ENCODE measurements at places on chromosomes 11 and 22.
A peak's percentile ranks its signal among the peaks of the same experiment; 100 is the strongest.

GRCh38 chr22:21920341-21921183 lies 32.1 kb downstream of the PPM1F start:
- DNase-seq: no peak

GRCh38 chr11:1619449-1619848 lies 2.5 kb downstream of the KRTAP5-4 start:
- no peak for DNase-seq

GRCh38 chr11:723120-723883 lies 17.3 kb downstream of the EPS8L2 start:
- DNase-seq: peak; percentile 83

- no peak for DNase-seq
These were observed 71.8 kb downstream of the CTTN start for GRCh38 chr11:70470127-70470526.

DNA sequence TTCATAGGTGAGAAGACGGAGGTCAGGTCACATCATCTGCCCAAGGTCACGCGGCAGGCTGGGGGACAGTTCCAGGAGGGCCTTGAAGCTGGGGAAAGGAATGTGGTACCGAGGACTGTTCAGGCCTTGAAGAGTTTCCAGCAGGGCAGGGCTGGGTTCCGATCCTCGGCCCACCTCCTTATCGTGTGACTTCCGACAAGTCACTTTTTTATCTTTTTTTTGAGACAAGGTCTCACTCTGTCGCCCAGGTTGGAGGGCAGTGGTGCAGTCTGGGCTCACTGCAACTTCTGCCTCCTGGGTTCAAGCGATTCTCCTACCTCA lies 623 bp downstream of the NDUFS8 start:
- DNase-seq: peak; percentile 67

GRCh38 chr11:57464539-57465181 lies 4.3 kb downstream of the RTN4RL2 start:
- no peak for DNase-seq

GRCh38 chr22:26974914-26975803 lies 317.8 kb downstream of the MIAT start:
- DNase-seq: no peak

DNA sequence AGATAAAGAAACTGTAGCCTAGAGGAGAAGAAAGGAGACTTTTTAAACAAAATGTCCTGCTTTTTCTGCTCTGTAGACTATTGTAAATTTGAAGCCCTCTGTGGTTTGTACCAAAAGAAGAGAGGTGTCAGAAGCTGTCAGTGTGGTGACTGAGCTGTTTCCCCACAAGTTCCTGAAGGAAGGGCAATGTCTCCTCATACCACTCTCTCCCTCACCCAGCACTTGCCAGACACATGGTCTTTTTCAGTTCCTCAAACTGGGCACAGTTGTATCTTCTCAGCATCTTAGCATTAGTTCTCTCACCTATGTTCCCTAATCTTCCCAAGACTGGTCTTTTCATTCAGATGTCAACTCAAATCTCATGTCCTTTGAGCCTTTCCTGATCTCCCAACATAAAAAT lies 4.3 kb downstream of the BCO2 start:
- DNase-seq: no peak

- no peak for DNase-seq
These were observed 374.8 kb downstream of the DYNC2H1 start for GRCh38 chr11:103483996-103484395.

GRCh38 chr11:20056950-20057943 lies 103.0 kb downstream of the DBX1 start:
- DNase-seq: no peak

- no peak for DNase-seq
These were observed 34.3 kb upstream of the ASPHD2 start for GRCh38 chr22:26394777-26395176.

GRCh38 chr11:46599340-46600193 lies 5.7 kb upstream of the AMBRA1 start:
- DNase-seq: no peak

- no peak for DNase-seq
These were observed 5.0 kb downstream of the KCNJ11 start for GRCh38 chr11:17383461-17383860.

- DNase-seq: no peak
These were observed 44.0 kb downstream of the TP53I11 start for GRCh38 chr11:44906649-44907048.

DNA sequence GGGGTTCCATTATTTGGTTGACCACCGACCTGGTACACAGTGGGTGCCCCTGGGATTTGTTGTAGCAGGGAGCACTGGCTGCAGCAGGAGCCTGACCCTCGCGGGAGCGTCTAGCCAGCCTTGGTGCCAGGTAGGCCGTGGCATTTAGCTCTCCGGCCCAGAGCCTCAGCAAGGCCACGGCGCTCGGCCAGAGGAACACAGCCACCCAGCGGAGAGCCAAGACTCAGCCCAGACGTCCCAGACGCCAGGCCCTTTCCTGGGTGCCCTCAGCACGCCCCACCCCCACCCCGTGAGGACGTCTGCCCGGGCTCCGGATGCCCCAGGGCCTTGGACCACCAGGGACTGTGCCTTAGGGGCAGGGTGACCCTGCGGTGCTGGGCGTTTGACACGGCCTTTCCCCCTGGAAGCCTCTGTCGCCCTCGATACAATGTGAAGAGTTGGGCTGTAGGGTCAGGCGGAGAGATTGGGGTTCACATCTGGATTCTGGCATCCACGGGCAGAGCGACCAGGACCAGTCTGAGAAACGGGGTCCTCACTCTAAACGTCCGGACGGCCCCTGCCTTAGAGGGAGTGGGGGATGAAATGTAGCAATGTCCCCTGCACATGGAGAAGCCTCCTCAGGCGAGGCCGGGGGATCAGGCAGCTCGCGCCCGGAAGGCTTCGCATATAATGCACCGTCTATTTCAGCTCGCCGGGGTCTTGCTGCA lies 99.2 kb upstream of the FGF3 start:
- no peak for DNase-seq

DNA sequence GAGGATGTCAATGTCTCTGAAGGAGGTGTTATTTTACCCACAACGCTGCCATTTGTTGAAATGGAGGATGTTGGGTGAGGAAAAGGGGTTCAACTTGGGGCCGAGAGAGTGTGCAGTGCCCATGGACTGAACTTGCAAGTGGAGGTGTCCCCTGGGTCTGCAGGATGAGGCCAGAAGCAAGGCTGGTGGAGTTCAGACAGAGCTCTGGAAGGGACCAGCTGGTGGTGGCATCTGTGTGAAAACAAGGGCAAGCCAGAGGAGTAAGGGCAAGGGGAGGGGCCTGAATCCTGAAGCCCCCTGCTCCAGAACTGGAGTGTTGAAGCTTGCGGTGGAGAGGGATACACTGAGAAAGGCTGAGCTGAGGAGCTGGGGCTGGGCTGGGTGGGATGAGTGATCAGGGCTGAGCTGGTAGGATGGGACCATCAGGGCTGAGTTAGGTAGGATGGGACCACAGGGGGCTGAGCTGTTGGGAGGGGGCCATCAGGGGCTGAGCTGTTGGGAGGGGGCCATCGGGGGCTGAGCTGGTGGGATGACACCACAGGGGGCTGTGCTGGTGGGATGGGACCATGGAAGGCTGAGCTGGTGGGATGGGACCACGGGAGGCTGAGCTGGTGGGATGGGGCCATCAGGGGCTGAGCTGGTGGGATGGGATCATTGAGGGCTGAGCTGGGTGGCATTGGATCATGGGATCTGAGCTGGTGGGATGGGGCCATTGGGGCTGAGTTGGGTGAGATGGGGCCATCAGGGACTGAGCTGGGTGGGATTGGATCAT lies 13.4 kb upstream of the CTSD start:
- DNase-seq: no peak

- no peak for DNase-seq
These were observed 149.1 kb downstream of the MAML2 start for GRCh38 chr11:96193745-96194443.

GRCh38 chr22:46980392-46980791 lies 217.9 kb downstream of the TBC1D22A start:
- DNase-seq: no peak

DNA sequence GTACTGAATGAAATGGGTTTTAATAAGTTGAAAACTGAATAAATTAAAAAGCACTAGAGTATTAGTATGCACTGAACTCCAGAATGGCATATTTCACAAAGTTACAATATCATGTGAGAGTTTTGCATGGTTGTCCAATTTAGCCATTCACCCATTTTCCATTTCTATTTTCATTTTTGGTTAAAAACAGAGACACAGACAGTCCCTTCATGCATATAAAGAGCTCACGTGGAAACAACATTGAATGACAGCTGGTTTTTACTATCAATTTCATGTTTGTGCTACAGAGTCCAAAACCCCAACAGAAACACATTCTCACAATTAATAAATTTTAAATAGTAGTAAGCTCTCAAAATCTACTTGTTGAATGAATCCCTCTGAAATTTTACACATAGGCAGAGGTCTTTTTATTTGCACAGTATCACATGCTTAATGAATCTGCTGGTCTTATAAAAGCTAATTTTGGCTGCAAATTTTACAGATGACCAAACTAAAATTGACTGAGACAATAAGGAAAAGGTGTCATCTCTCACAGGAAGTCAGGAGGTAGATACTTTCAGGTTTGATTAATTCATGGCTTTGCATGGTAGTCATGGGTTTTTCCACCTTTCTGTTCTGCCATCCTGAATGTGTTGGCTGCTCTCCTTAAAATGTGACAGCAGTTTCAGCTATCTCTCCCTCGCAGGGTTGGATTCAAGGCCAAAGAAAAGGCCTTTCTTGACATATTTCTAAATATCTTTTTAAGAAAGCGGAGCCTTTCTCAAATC lies 20.6 kb upstream of the DDI1 start:
- DNase-seq: peak; percentile 87

DNA sequence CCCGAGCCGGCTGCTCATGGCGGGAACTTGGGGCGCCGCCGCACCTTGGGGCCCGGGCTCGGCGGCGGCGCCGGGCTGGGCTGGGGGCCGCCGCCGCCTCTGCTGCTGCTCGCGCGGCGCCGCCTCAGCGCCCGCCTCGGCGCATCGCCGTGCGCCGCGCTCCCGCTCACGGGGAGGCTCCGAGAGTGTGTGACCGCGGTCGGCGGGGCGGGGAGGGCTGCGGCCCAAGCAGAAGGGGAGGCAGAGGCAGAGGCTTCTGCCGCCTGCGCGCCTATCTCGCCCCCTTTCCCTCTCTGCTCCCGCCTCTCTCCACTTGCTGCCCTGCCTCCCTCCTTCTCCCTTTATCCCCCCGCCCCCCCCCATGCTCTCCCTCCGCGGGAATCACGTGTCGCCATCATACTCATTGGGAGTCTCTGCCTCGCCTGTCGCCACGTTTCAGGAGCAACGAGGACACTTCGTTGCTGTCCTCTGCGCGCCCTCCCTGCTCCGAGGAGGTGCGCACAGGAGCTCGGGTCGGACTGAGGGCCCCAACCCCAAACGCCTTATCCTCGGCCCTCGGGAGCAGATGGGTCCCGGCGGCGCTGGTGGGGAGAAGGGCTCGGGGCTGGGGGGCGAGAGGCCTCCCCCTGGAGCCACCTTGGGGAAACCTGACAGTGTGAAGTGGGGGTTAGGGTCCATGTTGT lies at the start of gene GUCY1A2:
Gene GUCY1A2, minus strand, starts transcription at position 258 of the 683 bp plus-strand sequence. CDS start 421 bp downstream, outside the sequence.
- no peak for DNase-seq

GRCh38 chr11:103968685-103969084 lies 67.8 kb upstream of the DDI1 start:
- DNase-seq: no peak

GRCh38 chr11:76234416-76235232 lies 28.3 kb upstream of the WNT11 start:
- DNase-seq: peak; percentile 89

DNA sequence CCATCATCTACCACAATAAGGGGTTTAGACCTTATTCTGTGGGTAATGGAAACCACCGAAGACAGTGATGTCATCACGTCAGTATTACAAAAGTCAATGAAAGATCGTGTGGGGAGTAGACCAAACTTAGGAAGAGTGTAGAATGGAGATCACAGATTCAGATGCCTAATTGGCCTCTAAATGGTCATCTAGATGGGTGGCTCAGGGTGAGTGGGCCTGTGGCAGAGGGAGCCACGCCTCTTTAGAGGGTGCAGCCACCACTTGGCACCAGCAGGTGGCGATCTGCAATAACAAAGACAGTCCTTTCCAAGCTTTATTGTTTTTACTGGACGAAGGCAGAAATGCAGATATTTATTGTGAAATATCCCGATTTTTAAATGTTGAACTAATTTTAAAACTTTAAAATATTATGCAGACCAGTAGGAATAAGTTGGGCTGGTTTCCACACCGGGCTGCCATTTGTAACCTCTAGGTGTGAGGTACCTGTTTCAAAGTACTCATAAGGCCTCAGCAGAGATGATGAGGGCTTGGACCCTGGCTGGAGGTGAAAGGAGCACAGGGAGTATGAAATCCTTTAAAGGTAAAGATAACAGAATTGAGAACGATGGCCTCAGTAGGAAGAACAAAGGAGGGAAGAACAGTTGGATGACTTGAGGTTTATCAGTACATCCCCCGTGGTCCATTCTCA lies 222.0 kb downstream of the DBX1 start:
- DNase-seq: peak; percentile 79

DNA sequence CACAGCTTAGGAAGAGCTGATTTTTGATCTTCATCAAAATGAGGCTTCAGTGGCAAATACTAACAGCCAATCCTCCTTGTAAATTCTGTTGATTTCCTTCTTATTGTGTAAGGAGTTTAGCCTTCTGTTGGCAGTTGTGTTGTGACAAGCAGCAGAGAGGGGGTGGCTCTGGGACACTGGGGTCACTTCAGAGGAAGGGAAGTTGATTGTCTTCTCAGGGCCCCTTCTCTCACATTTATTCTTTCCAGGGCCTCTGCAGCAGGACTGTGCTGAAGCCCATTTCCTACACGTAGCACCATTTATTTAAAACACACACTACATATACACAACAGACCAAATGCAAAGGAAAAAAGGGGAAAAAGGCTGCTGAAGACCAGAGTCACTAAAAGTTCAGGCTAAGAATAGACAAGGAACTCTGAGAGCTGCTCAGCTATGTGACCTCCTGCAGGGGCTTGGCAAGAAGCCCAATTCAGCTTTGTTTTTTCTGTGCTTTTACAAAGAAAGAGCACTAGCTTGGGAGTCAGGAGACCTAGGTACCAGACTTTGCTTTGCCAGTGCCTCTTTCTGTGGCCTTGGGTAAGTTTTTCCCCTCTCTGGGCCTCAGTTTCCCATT lies 28.3 kb upstream of the UPB1 start:
- peak; percentile 69 for DNase-seq

GRCh38 chr11:72730243-72730642 lies 22.0 kb downstream of the ARAP1 start:
- DNase-seq: no peak

GRCh38 chr22:48942698-48943566 lies 884.7 kb downstream of the BRD1 start:
- no peak for DNase-seq

- no peak for DNase-seq
These were observed 244.2 kb downstream of the ETS1 start for GRCh38 chr11:128343135-128343514.

- no peak for DNase-seq
These were observed 21.8 kb downstream of the NUCB2 start for GRCh38 chr11:17298302-17298701.

GRCh38 chr11:72326151-72326848 lies 82.3 kb upstream of the PHOX2A start:
- DNase-seq: no peak

All from Karpas-422 (cell line).